NCI-H1105 treated with DMSO at 0.1 percent for 48 hours (cell line): ENCODE measurements at places on chromosomes 12 and 14.
A peak's percentile ranks its signal among the peaks of the same experiment; 100 is the strongest.

DNA sequence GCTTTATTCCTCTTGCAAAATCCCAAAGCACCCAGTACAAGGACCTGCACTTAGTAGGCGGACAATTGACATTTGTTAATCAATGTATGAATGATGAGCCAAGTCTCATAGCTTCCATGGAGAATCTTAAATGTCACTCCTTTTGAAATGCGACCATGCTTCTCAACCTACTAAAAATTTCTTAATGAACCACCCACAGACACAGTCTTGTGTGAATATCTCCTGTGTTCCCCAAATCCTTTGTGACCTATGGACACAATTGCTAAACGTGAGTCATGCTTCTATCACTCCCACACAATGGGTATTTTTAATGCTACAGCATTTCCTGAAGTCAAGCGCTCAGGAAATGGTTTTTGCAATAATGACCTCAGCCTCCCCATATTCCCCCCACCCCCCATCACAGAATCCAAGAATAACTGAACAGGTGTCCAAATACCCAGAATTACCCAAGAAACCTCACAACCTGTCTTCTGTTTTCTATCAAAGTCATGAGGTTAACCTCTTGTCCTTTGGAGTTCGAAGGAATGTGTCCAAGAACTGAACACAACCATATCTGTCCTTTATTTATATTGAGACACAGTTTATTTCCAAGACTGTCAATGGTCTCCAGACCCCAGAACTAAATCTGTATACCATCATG is 163.6 kb upstream of the PLEKHG7 start:
- no peak for DNase-seq

GRCh38 chr12:46237371-46238045 is 31.3 kb downstream of the SLC38A1 start:
- DNase-seq, result no peak

DNA sequence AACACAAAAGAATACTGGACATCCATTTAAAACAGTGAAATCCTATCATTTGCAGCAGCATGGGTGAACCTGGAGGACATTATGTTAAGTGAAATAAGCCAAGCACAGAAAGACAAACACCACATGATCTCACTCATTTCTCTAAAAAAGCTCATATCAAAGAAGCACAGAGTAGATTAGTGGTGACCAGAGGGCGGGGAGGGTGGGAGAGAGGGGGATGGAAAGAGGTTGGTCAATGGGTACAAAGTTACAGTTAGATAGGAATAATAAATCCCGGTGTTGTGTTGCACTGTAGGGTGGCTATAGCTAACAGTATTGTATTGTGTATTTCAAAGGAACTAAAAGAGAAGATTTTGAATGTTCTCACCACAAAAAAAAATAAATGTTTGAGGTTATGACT is 52.4 kb downstream of the DUSP6 start:
- no peak for DNase-seq

- DNase-seq, result no peak
Measured at GRCh38 chr12:14111230-14111865, 129.9 kb upstream of the GRIN2B start.

- no peak for DNase-seq
Measured at GRCh38 chr14:94088516-94088915, 7.4 kb downstream of the IFI27L1 start.

- DNase-seq, result no peak
Measured at GRCh38 chr14:92729634-92730358, 18.6 kb downstream of the LGMN start.

- peak; percentile 58 for DNase-seq
Measured at GRCh38 chr12:25276199-25276937, 25.6 kb upstream of the KRAS start.

- no peak for DNase-seq
Measured at GRCh38 chr12:9240776-9241175, 32.6 kb upstream of the PZP start.

GRCh38 chr14:77113644-77114043 is 15.6 kb downstream of the CIPC start:
- DNase-seq, result no peak

- no peak for DNase-seq
Measured at GRCh38 chr12:80282761-80283160, 161.3 kb upstream of the PTPRQ start.

- no peak for DNase-seq
Measured at GRCh38 chr14:76007852-76008251, 22.3 kb downstream of the IFT43 start.

GRCh38 chr14:86892152-86892956 is 1100.6 kb downstream of the GALC start:
- peak; percentile 19 for DNase-seq

DNA sequence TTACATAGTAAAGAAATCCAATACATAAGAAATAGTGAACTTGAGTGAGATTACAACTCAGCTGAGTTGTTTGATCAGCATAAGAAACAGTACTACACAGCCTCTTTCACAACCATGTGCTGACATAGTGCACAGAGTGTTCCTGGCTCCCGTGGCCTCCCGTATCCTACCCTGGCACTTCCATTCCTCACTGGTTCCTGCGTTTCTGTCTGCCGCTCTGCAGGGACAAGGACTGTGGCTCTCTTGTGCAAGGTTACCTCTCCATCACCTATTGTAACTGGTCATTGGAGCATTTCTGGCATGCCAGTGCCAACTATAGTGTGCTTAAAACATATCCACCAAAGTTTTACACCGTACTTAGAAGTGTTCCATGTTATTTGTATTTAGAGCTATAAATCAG is 46.3 kb upstream of the PCED1B start:
- DNase-seq, result no peak

DNA sequence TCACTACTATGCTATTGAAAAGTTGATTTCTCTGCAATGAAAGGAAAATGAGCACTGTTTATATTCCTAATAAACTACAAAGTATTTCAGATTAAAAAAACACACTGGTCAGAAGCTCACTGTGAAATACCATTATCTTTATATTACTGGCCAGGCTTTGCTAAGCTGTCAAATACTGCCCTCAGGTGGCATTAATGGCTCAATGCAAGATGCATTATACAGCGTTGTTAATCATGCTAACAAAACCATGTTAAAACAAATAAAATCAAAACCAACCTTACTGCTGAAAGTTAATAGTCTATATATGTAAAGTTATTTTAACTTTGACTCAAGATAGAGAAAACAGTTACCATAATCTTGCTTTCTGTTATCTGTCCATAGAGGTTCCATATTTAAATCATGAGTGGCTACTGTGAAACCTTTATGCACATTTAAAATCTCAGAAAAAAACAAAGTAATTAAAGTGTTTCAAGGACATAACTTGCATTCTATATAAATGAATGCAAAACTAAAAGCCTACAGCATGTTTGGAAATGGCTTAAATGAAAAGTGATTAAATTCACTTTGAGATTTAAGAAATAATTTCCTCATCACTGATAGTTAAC is 121.7 kb downstream of the RALGAPA1 start:
- peak; percentile 66 for DNase-seq

DNA sequence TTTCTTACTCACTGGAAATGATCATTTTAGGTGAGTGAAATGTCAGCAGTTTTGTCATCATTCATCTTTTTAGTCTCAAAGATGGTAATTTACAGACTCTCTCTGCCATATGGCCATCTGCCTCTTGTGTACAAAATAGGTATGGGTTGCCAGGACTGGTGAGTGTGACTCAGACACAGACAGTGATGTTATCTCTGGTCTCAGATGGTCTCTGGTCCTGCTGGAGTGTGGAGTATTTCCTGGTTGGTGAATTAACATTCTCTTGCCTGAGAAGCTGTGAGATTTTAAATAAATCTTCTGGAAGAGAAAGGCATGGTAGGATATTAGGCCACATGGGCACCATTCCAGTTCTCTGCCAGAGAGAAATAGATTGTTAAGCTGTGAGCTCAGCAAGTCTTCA is 207.0 kb downstream of the ATP23 start:
- DNase-seq, result no peak

GRCh38 chr12:104533134-104533533 is 76.4 kb downstream of the CHST11 start:
- DNase-seq, result no peak

DNA sequence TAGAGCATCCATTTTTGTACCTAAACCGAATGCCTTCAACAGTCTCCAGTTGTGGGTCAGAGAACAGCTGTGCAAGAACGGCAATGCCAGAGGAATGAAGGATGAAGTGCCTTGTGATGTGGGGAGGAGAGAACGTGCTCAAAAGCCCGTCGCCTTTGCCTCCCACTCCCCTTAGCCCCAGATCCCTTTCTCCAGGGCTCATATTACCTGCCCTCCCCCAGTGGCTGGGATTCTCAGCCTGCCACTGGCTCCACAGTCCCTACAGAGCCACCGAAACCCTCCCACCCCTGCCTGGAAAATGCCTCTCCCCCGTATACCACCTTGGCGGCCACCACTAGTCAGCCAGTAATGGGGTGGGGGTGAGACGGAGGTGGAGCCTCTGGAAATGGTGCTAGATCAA is 158.5 kb downstream of the ZFP36L1 start:
- no peak for DNase-seq

DNA sequence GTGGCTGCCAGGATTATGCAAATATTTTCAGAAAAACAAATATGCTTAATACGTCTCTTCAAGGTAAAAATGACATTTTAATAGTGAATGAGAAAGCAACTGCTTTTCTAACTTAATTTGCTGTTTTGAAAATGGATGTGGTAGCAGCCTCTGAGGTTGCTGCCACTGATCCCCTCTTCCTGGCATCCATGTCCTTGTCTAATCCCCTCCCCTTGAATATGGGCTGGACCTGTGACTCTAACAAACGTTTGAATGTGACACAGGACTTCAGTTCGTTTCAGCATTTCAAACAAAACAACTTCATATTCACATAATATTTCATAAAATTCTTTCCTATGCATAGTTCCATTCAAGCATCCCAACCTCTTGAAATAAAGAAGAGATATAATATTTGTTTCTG is 64.2 kb upstream of the SLC38A2 start:
- no peak for DNase-seq

- DNase-seq, result no peak
Measured at GRCh38 chr14:57492859-57493258, 798 bp downstream of the CCDC198 start.

- DNase-seq, result peak; percentile 18
Measured at GRCh38 chr14:65019944-65020566, 33.4 kb downstream of the FNTB start.

GRCh38 chr14:85481471-85481870 is 48.5 kb upstream of the FLRT2 start:
- no peak for DNase-seq

GRCh38 chr12:53871367-53871766 is 67.3 kb upstream of the HOXC13 start:
- no peak for DNase-seq

- no peak for DNase-seq
Measured at GRCh38 chr12:115320451-115320850, 636.5 kb upstream of the TBX3 start.

- no peak for DNase-seq
Measured at GRCh38 chr12:68109444-68110217, 49.9 kb downstream of the IFNG start.

- DNase-seq, result no peak
Measured at GRCh38 chr12:124458992-124459851, 108.2 kb downstream of the NCOR2 start.

GRCh38 chr12:104668274-104668718 is 211.5 kb downstream of the CHST11 start:
- no peak for DNase-seq

DNA sequence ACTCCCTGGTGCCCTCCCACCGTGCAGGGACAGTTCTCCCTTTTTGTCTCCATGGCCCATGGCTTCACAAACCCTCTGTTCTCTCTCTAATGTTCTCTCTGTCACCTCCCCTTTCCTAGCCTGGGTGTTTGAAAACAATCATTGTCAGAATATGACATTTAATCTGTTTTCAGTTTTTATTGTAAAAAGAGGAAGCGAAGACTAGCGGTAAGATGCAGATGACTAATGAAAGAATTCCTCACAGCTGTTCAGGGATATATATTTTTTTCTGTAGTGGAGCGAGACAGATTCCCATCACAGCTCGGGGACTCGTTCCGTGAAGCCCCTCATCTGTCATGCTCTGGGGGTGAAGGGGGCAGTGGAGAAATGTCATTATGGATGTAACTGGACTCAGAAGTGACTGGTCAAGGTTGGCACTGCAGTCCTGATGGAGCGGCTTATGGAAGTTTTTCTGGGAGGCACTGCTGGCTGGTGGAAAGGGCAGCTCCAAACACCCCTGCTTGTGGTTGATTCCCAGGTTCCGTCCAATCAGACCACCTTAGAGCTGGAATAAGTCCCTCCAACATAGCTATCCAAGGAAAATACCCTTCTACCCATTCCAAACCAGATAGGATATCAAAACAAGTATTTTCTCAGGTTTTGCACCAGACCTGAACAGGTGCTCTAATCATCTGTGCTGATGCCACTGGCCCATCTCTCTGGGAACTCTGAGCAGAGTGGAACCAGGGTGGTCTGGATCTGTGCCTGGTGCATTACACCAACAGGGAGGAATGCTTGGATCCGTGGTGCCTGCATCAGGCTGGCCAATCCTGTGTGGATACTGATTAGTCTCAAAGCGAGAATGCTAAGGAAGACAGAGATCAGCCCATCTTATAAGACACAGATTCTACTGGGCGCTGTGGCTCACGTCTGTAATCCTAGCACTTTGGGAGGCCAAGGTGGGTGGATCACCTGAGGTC is 84.7 kb downstream of the GPATCH2L start:
- no peak for DNase-seq

- DNase-seq, result no peak
Measured at GRCh38 chr12:113855998-113856397, 110.1 kb downstream of the RBM19 start.

- no peak for DNase-seq
Measured at GRCh38 chr12:74349925-74350324, 187.7 kb upstream of the ATXN7L3B start.

- no peak for DNase-seq
Measured at GRCh38 chr14:42113358-42114069, 506.8 kb downstream of the LRFN5 start.

DNA sequence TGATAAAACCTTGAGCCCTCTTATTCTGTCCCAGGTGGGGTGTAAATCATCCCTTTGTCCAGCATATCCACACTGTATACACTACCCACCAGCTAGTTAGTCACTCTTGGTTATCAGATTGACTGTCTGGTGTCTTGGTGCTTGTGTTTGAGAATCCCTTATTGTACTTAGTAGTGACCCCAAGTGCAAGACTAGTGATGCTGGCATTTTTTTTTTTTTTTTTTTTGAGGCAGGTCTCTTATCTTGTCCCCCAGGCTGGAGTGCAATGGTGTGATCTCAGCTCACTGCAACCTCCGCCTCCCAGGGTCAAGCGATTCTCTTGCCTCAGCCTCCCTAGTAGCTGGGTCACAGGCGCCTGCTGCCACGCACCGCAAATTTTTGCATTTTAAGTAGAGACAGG is 5.8 kb downstream of the VRK1 start:
- DNase-seq, result no peak

DNA sequence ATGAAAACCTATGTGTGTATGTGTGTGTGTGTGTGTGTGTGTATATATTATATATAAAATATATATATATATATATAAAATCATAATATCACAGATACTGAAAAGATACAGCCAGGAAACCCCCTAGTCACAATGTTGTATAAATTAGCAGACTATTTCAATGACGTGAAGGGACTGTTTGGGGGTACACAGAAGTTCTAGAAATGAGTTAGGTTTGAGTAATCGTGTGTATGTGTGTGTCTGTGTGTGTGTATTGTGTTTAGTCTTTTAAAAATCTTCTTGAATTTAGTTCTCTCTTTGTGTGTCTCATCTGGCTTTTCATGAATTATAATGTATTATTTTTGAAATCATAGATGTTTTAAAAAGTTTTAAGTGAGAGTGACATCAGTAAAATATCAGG is 21.9 kb downstream of the ADAM21 start:
- DNase-seq, result no peak
